Dorsolateral prefrontal cortex (tissue), 122 donors: ENCODE measurements at places on chromosomes 5 and 9.
A peak's percentile ranks its signal among the peaks of the same experiment; 100 is the strongest.

- DNase-seq: no peak
These were observed 981.5 kb downstream of the PTPRD start for GRCh38 chr9:9631284-9631683.

DNA sequence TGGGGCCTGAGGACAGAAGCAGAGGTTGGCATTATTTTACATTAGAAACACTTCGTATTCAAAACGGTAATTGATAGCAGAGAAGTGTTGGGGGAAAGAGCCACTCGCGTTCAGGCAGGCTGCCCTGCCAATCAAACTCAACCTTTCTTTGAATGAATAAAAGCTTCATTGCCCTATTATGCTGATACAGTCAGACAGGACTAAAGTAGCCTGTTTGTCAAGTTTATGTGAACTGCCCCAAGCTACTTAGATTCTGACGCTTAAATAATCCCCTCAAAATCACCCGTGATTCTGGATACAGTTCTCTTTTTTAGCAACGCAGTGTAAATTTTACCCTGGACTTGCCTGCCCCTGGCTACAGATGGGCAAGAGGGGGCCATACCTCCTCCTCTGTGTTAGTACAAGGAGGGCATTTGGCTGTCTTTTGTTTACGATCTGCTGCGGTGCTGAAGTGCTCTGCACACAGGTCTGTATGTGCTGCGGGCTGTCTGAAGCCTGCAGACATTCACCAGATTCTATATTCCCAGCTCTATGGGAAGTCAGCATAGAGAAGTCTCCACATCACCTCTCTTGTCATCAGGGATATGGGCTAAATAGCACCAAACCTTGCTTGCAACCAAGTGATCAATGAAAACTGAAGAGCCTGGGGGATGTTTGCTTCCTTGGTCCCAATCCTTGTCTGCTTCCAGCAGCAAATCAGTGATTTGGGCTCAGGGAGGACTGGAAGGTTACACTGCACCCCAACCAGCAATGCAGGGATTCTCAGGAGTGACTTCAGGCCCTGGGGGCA lies 218.4 kb downstream of the EBF1 start:
- no peak for DNase-seq

GRCh38 chr9:120258096-120258495 lies 321.9 kb downstream of the CDK5RAP2 start:
- no peak for DNase-seq

DNA sequence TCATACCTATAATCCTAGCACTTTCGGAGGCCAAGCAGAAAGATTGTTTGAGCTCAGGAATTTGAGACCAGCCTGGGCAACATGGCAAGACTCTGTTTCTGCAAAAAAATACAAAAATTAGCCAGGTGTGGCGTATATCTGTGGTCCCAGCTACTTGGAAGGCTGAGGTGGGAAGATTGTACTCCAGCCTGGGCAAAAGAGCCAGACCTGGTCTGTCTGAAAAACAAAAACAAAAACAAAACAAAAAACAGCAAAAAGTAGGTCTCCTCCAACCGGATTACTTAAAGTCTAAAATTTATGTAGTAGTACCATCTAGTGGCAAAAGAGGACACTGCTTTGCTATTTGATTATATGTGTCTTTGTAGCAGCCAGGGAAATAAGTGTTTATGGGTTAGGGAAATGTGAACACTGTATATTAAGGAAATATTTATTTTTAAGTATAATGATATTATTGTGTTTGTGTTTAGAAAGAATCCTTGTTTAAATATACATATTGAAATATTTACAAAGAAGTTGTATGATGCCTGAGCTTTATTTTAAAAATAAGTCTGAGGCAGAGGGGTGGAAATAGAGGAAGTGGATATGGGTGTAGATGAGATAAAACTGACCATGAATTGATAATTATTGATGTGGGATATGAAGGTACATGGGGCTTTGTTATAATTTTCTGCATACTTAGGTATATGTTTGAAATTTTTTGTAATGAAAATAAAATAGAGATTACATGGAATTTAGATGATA lies 20.0 kb downstream of the APC start:
- no peak for DNase-seq

- no peak for DNase-seq
These were observed 109.8 kb upstream of the NMUR2 start for GRCh38 chr5:152514827-152515397.

DNA sequence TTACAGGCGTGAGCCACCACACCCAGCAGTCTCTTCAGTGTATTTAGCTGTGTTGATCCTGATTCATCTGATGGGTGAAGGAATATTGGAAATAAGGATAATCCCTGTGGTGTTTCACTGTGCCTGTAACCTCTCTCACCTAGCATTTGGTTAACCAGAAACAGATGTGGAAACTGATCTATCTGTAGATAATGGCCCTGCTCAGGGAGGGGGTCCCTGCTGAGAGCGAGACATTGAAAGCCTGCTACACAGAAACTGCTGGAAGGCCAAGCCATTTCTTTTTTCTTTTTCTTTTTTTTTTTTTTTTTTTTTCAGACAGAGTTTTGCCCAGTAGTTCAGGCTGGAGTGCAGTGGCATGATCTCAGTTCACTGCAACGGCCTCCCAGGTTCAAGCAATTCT lies 28.4 kb downstream of the QRFP start:
- no peak for DNase-seq

DNA sequence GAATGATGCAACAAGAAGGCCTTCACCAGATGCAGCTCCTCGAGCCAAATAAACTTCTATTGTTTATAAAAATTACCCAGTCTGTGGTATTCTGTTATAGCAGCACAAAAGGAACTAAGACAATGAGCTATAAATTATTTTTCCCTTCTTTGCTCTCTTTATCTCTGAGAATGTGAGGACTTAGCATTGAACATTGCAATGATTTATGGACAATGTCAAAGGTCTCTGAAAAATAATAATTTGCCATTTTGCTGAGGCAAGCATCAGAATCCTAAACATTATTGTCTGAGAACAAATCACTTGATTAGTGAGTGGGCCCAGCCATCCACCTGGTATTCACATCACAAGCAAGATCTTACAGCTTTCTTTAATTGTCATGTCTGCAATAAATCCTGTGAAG lies 95.4 kb upstream of the SSBP2 start:
- no peak for DNase-seq

DNA sequence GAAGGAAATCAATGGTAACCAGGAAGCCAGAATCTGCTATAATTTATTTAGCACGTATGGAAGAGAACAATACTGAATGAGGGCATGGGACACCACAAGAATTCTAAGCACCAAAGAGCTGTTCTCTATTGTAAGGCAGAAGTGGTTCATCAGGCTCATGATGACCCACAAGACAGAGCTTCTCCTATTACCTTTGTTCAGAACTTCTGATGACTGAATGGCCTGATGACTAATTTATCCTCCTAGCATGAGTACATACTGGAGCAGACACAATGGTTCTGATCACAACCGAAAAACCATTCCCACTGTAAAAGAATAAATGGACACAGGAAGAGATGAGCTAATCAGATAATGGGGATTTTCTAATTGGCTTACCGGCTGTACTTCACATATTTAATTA lies 329.8 kb upstream of the PDE4D start:
- no peak for DNase-seq

DNA sequence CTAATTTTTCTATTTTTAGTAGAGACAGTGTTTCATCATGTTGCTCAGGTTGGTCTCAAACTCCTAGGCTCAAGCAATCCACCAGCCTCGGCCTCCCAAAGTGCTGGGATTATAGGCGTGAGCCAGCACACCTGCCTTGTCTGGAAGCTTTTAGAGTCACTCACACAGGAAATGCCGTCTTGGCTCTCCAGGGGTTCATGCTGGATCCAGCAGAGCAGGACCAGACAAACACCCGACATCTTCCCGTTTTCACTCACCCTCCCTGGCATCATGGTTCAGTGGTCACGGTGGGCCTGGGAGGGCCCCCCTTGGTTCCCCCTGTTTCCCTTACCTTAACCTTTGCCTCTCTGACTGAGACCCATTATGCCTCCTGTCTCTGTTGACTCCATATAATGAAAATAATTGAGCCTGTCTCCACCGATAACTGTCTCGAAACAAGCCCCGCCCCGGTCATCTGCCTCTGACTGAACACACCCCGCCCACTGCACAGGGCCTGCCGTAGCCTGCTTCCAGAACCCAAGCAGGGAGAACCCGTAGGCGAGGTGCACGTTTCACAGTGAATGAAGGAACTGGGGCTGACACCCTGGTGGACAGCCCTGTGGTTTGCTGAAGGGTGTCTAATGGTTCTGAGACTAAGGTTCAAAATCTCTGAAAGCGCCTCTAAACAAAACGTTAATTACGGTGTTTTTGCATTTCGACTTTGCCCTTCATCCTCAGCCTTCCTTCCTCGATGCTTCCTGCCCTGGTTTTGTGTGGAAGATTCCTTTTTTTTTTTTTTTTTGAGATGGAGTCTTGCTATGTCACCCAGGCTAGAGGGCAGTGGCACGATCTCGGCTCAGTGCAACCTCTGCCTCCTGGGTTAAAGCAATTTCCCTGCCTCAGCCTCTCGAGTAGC lies 39.7 kb upstream of the SPRY4 start:
- no peak for DNase-seq

GRCh38 chr9:121652021-121652837 lies 795 bp downstream of the DAB2IP start:
- no peak for DNase-seq

DNA sequence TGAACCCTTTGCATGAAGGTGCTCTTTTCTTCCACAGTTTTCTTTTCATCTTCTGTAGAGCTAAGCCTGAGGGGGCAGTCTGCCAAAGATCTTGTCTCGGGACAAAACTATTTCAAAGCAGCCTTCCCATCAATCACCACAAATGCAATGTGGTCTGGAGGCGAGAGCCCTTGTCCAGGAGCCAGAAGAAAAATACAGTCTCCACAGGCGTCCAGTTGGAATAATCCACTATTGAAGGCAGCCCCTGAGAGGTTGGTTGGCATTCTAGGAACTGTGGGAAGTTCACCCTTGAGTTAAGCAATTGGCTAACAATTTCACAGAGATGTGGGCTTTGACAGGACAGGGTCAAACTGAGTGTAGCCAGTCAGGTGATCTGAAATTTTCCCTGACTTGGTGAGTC lies 72.0 kb downstream of the SEMA6A start:
- DNase-seq: no peak

DNA sequence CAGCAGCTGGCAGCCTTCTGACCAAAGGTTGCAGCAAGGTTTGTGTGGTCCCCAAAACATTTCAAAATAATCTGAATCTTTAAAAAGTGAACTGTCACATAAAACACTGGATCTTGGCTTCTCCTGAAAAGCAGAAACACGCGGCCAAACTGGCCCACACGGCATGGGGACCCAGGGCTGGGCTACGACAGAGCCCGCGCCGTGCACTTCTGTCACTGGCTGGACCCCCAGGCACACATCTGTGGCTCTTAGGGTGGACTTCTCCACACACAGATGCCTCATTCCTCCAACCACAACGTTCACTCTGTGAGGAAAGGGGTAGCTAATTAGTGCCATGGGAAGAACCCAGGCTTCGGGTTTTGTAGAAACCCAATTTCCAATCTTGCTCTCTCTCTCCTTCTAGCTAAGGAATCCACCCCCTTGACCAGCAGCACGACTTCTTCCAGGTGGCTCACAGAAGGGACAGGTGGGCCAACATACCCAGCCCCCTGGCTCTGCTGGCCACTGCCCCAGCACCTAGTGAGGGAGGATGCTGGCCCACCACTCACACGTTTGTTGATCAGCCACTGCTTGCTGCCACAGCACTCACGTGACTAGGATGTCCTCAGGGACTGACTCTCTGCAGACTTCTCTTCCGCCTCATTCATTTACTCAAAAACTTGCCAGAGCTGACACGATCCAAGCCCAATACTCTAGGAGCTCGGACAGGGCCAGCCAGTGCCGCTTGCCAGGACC lies 17.9 kb downstream of the LMAN2 start:
- DNase-seq: no peak

DNA sequence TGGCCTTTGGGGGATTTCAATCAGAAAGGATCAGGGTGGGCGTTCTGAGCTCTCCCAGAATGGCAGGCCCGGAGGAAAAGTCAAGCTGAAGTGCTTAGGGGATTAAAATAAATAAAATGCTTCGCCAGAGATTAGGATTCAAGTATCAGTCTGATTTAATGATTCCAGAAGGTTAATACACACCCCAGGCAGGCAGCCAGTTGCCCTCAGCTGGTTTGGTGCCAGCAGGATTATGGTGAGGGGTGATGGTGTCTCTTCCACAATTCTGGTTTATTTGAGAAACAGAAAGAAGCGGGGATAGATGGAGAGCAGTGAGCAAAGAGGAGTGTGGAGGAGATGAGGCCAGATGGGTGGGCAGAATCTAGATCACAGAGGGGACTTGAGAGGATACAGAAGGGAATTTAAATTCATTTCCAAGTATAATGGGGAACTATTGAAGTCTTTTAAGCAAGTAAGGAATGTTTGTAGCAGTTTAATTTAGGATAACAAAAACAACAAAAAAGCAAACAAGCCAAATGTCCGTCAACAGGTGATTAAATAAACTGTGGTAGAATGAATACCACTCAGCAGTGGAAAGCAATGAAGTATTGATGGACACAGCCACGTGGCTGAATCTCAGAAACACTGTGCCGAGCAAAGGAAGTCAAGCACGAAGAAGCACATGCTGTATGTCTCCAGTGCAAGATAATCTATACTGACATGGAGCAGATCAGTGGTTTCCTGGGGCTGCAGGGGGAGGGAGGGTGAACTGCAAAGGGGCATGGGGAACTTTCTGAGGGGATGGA lies 297.7 kb downstream of the MSX2 start:
- DNase-seq: no peak

GRCh38 chr9:129253803-129254381 lies 75.8 kb upstream of the IER5L start:
- peak; percentile 72 for DNase-seq

GRCh38 chr5:113381791-113382190 lies 53.0 kb downstream of the TSSK1B start:
- no peak for DNase-seq

GRCh38 chr9:69174616-69175463 lies 763 bp downstream of the TJP2 start:
- no peak for DNase-seq

- DNase-seq: no peak
These were observed 66.1 kb downstream of the FBXL17 start for GRCh38 chr5:108315829-108316228.

DNA sequence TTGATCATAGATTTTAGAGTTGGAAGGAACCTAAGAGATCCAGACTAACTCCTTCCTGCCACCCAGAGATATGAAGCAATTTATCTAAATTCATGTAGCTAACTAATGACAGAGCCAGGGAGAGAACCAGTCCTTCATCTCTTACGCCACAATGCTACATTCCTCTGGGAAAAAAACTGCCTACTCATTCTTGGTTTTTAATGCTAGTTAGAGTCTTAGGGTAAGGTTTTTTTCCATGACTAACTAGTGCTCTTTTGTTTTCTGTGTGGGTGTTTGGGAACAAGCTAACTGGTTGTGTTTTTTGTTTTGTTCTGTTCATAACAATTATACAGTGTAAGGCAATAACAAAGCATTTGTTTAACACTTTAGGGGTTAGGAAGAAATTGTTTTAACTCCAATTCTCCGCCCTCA lies 52.4 kb downstream of the SLC44A1 start:
- DNase-seq: no peak

DNA sequence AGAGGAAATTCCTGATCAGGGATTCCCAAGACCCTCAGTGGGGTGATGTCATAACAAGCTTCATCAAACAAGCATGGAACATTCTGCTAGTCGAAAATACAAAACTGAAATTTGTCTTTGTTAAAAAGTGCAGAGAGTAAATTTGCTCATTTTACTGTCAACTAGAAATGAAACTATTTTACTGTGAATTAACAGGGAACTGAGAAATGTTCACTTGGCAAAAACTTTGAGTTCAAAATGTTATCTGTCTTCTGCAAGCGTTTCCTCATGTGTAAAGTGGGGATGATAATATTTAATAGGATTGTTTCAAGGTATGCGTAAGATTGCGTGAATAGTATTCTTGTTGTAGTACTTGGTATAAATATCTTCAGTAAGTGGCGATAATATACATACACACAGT lies 45.4 kb downstream of the ALDH1A1 start:
- no peak for DNase-seq
